Fibroblast of pulmonary artery (primary cell): ENCODE measurements at places on chromosomes 2 and 18.

DNA sequence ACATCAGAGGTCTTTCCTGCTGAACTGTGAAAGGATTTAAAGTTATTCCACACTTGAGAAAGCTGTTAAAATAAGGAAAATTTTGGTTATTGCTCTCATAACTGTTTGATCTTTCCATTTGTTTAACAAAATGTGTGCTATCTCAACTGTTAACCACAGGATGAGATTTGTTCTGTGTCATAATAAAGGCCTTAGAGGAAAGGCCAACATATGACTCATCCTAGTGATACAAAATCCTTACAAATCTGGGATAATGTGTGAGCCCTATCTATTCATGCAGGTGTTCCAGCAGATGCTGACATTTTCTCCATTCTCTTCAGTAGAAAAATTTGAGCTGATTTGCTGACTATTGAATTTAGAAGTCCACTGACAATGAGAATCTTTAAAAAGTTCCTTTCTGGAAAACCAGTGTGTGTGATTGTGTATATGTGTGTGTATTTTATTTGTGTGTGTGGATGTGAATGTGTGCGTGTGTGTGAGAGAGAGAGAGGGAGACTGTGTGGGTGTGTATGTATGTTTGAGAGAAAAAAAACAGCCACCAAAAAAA, 1111.9 kb upstream of the GYPC start:
- no peak for DNase-seq

GRCh38 chr18:5918205-5918858, 23.0 kb upstream of the TMEM200C start:
- no peak for DNase-seq

DNA sequence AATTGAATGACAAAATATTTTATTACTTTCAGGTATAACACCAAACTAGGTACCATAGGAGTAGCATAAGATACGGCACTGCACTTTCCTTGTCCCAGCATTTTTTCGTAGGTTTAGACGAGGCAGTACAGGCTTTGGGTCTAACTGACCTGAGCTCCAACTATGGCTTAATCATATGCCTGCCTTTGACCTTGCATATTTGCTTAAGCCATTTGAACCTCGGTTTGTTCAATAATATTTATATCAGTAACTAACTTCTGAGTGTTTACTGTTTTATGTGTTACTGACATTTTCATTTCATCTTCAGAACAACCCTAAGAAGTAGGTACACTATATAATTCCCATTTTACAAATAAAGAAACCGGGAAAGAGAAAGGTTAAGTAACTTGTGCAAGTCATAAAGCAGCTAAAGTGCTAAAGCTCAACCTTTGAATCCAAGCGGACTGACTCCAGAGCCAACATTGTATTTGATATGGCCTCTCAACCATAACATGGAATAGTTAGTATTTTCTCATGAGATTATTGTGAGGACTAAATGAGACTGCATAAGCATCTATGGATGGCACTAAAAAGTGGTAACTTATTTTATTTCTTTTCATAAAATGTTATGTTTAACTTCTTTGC, 104.0 kb downstream of the R3HDM1 start:
- no peak for DNase-seq

GRCh38 chr2:105870062-105870461, 125.3 kb downstream of the NCK2 start:
- no peak for DNase-seq

GRCh38 chr18:53191634-53192033, 851.6 kb downstream of the DCC start:
- no peak for DNase-seq

DNA sequence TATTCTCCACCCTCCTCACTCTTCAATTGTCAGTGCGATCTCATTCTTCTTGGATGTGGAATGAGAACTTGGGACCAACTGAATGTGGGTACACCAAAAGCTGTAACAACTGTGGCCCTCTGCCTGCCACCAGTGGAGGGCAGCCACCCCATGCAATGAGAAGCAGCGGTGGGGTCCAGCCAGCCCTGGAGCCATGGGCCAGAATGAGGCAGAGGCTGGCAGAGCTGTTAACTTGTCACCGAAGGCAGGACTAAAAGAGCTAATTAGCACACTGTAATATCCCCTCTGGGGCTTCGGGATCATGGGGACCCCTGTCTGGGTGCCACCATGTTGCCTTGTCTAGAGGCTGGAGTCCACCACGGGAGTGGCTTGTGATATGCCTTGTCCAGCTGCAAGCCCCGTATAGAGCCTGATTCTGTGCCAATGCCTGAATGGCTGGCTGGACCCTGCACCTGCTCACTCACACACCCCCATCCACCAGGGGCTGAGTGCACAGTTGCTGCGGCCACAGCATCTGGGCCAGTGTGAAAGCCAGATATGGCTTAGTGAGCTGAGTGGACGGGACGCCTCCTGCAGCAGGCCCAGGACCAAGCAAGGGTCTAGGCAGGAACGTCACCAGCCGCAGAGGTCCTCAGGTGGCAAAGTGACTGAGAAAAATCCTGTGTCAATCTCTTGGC, 680.5 kb downstream of the DSC3 start:
- DNase-seq: no peak

DNA sequence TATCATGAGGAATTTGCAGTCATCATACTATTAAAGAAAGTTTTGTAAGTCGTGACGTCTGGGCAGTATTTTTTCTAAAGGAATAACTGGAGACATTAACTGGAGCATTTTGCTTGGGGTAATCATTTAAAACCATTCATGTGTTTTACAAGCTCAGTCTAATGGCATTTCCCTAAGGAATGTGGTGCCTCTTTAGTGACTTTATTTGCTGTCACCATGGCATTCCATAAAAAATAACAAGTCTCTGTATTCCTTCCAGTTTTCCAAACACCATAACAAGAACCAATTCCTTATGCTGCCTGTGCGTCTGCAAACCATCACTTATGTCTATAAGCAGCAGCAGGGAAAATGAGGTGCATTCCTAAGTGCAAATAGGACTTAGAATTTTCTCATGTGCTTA, 82.8 kb downstream of the EPB41L3 start:
- no peak for DNase-seq

DNA sequence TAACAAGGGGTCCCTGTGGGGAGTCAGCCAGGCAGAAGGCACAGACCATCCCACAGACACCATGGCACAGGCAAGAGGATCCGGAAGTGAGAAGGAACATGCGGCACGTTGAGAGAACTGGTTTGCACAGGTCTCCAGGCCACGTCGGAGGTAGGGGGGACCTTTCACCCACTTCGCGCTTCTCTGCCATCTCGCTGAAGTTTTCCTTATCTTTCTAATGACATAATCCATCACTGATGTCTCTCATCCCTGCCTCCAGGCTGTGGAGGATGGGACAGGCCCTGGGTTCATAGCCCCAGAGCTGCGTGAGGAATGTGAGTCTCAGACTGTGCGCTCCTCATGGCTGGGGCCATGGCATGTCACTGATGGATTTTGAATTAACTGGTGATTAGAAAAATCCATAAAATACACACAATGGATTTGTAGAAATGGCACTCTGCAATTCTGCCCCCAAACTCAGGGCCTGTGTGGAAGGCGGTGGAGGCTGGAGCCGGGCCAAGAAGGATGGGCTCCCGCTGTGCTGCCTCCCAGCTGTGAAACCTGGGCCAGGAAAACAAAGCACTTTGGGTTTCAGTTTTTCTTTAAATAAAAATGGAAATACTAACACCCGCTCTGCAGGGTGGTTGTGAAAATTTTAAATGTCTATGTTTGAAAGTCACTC, 113.3 kb upstream of the ALKAL2 start:
- no peak for DNase-seq

GRCh38 chr2:145799595-145800108, 1279.7 kb upstream of the ZEB2 start:
- DNase-seq: no peak

- no peak for DNase-seq
Observed at GRCh38 chr2:99659874-99660273, 170.1 kb upstream of the REV1 start.

DNA sequence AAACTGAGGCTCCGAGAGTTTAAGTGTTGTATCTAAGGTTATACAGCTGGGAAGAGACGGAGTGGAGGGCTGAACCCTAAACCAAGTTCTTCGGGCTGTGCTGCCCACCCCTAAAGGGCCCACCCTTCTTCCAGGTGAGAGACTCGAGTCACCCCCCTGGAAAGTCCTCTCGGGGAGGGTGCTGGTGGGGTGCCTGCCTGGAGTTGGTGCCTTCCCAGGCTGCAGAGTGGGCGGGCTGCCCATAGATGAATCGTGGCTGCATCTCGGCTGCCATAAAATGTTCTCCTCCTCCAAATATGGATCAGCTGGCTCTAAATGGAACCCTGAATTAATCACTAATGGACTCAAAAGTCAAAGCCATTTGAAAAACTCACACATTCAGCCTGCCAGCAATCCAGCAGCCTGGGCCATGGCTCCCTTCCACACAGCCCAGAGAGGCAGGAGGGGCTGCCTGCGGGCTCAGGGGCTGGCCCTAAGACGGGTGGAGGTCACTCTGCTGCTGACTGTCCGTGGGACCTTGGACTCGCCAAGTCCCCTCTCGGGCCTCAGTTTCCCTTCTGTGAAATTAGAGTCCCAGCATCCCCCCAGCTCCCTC, 7.7 kb downstream of the CIB4 start:
- DNase-seq: no peak

- DNase-seq: no peak
Observed at GRCh38 chr2:214587442-214587841, 176.6 kb downstream of the VWC2L start.

DNA sequence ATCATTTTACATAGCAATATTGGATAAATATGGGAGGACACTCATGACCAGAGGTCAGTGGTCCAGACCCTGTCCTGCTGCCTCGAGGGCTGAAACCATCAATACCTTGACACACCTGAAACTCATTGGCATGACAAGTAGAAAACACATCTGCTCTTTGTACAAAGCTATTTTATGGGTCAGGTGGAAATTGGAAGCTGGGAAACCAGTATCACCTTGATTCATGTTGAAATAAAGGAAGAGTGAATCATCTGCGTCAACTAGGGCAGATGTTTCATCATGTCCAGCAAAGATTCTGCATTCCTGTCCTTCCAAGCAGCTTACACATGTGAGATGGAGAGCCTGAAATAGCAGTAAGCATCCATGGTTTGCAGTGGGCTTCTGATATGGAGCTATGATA, 80.0 kb upstream of the ERBB4 start:
- peak; percentile 4 for DNase-seq

DNA sequence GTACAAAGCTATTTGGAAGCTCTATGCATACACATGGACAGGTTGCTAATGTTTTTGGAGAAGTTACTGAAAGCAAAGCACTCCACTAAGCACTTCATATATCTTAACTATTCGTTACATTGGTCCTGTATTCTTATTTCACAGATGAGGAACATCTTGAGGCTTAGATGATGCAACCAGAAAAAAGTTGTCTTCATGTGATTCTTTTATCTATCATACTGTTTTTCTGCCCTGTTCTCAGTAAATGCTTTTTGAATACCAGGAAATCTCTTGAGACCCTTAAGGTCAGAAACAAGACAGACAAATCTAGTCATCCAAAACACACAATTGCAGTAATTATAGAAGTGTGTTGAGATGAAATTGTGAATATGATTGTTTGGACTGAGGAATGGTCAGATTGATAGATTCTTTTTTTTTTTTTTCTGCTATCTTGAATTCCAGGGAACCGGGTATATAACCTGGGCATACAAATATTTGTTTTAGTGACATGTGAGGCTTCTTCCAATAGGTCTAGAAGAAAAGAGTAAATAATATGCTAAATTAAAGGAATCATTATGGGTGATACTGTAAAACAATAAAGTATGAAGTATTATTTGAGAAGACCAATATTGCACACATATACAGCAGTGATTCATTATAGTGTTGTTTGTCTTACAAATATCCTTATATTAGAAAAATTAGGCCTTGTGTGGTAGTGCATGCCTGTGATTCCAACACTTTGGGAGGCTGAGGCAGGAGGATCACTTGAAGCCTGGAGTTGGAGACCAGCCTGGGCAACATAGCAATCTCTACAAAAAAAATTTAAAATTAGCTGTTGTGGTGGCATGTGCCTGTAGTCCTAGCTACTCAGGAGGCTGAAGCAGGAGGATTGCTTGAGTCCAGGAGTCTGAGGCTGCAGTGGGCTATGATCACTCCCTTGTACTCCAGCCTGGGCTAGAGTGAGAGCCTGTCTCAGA, 33.7 kb downstream of the EHBP1 start:
- DNase-seq: peak; percentile 33

- DNase-seq: peak; percentile 63
Observed at GRCh38 chr2:3728104-3729054, 25.0 kb downstream of the DCDC2C start.

- DNase-seq: no peak
Observed at GRCh38 chr18:76988827-76989646, 143.5 kb downstream of the MBP start.

DNA sequence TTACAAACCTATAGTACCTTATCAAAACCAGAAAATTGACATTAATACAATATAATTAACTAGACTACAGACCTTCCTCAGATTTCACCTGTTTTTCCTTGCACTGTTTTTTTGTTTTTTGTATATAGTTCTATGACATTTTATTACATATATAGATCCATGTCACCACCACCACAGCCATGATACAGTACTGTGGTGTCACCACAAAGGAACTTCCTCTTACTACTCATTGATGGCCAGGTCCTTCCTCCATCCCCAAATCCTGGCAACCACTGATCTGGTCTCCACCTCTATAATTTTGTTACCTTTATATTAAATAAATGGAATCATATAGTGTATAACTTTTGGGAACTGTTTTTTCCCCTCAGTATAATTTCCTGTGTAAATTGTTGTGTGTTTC, 19.4 kb upstream of the ATP6V1B1 start:
- DNase-seq: no peak

DNA sequence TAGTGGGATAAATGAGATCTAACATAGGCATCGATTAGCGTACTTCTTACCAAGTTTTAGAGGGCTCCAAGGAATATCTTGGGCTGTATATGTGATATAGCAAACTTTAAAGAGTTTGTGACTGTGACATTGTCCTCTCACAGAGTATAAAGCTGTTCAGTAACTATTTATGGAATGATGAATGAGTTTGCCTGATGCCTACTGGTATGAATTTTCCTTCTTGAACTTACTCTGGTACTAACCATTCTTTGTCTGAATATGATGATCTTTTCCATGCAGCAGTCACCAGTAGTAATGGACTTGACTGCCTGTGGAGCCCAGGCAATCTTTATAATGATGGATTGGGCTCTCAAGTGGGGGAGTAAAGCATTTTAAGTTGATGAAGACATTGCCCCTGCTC, 120.5 kb downstream of the PARD3B start:
- no peak for DNase-seq

DNA sequence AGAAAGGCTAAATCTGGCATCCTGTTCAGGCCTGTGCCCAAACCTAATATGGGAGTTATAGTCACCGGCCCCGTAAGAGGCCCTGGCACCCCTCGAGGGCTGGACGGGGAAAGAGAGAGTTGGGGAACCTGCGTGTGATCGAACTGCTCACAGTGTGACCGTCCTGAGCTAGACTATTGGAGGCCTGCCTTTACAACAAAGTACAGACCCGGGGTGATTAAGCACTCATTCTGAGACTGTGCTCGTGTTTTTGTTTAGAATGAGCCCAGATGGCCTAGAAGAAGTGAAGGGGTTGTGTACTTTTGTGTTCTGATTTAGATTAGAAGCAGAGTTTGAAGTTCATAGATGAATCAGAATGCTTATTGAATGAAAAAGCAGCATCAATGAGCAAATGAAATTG, 115.3 kb downstream of the ACOXL start:
- DNase-seq: no peak
